Panc1 (cell line): ENCODE measurements at places on chromosomes 6 and 20.

- DNase-seq: no peak
Measured at GRCh38 chr20:63651942-63652191, 1.4 kb downstream of the STMN3 start.

GRCh38 chr6:46333481-46333880 lies 157.8 kb downstream of the RCAN2 start:
- no peak for DNase-seq

GRCh38 chr6:165186041-165186440 lies 123.4 kb downstream of the C6orf118 start:
- no peak for DNase-seq

GRCh38 chr20:63415647-63416391 lies 54.7 kb upstream of the CHRNA4 start:
- no peak for DNase-seq

GRCh38 chr20:53737396-53738038 lies 143.9 kb upstream of the ZNF217 start:
- DNase-seq: no peak

DNA sequence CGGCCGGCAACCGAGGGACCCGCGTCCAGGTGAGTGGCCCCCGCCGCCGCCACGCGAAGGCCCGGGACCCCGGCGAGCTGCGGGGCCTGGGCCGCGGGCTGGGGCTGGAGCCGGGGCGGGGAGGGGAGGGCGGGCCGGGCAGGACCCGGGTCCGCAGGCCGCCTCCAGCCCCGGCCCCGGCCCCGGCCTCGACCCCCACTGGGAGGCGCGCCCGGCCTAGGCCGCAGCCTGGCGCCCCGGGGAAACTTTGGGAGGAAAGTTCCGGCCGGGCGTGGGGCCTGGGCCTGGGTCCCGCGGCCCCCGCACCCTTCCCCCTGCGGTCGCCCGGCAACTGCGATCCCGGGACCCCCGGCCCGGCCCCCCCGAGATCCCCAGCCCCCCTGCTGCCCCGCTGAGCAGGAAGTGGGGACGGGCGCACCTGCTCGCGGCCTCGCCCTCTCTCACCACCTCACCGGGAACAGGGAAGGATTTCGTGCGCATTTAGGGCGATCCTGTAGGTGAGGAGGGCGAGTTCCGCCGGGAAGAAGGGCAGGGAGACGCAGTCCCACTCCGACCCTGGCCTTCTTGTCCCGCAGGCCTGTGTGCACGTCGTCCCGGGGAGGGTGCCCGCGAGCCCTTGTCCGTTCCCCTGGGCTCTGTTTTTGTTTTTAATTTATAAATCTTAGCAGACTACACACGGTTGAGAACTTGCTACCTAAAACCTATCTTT lies 402 bp downstream of the OSBPL2 start:
- DNase-seq: no peak

- DNase-seq: peak; percentile 28
Measured at GRCh38 chr20:52060794-52061714, 130.5 kb downstream of the ZFP64 start.

GRCh38 chr20:44651684-44652423 lies at the start of gene ADA:
Gene ADA, minus strand, starts transcription at chr20:44651699. Its CDS starts 92 bp downstream, at chr20:44651607.
- no peak for DNase-seq

DNA sequence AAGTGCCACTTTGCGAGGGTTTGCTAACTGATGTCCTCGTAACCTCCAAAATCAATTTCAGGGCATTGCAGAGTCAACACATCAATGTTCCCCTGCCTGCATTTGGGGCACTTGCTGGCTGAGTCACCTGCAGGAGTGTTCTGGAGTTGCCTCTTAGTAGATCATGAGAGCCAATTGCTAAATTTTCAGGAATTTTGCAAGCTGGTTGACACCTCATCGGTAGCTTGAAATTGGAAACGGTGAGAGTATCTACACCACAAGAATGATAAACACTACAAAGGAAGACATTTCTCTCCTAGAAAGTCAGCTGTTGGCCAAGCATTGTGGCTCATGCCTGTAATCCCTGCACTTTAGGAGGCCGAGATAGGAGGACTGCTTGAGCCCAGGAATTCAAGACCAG lies 10.8 kb upstream of the BFSP1 start:
- DNase-seq: no peak

DNA sequence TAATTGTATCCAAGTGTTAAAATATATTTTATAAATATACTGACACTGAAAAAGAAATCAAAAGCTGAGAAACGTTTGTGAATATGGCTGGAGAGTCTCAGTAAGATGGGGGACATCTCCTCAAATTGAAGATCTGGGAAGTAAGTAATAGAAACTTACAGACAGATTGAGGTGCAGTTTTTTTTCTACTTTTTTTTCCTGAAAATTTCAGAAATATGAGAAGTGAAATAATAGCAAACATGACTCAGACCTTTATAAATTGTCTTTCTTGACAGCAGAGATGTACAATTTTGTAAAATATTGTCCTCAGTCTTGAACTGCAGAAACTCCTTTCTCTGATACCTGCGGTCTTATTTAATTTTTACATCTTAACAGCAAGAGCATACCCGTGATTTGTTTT lies 347.1 kb downstream of the UTRN start:
- no peak for DNase-seq

DNA sequence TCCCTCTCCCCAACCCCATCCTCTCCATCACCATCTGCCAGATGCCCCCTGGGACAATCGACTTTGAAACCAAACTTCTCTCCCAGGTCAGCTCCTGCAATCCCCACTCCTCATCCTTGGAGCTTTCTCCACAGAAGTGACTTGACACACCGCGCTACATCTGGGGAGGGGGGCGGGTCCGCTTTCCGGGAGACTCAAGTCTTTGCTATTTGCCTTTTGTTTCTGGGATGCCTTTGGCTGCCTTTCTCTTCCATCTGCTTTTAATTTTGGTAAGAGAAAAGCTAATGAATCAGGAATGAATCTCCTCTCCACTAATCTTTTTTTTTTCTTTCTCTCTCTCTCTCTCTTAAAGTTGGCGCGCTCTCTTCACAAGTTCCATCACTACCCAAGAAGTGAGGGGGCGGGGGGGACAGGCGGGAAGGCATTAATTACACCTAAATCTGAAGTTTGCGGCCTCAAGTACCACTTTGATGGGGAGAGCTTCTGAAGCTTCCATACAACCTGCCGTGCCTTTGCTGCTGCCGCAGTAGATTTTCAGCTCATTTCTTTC lies 664 bp upstream of the TPBG start:
- DNase-seq: no peak

DNA sequence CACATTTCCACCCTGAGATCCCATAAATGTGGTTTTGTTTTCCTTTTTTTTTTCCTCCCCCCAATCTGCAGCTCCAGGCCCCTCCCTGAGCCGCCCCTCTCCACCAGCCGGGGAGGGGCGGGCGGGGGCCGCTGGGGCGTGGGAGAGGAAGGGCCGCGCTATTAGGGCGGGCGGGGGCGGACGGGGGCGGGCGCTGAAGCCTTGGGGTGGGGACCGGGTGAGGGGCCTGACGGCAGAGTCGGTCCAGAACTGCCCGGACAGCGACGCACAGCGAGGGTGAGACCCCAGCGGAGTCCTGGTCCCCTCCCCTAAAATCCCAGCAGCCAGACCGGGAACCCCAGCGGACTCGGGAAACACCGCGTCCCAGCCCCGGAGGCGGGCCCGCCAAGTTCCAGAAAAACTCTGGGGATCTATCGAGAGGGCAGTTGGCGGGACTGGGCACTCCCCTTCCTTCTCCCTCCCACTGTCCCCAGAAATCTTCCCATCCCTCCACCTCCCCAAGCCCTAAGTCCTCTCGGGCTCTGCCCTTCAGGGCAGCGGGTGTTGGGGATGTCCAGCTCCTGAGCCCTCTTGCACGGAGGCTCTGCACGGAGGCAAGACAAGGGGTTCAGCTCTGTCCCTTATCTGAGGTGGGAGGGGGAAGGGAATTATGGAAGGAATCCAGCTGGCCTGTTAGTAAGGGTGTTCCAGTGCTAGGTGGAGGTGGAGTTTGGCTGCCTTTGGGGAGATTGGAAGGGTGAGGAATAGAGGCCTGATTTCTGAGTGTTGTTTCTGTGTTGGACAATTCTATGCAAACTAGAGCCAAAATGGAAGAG lies at the start of gene PRICKLE4:
TSS of gene PRICKLE4 (plus strand) at position 232 of the 815 bp plus-strand sequence. CDS start 2,692 bp downstream, outside the sequence.
- DNase-seq: no peak

GRCh38 chr6:116200619-116201249 lies 53.1 kb downstream of the TSPYL4 start:
- no peak for DNase-seq
